ENCODE measurements at places on chromosomes 16 and 17.

DNA sequence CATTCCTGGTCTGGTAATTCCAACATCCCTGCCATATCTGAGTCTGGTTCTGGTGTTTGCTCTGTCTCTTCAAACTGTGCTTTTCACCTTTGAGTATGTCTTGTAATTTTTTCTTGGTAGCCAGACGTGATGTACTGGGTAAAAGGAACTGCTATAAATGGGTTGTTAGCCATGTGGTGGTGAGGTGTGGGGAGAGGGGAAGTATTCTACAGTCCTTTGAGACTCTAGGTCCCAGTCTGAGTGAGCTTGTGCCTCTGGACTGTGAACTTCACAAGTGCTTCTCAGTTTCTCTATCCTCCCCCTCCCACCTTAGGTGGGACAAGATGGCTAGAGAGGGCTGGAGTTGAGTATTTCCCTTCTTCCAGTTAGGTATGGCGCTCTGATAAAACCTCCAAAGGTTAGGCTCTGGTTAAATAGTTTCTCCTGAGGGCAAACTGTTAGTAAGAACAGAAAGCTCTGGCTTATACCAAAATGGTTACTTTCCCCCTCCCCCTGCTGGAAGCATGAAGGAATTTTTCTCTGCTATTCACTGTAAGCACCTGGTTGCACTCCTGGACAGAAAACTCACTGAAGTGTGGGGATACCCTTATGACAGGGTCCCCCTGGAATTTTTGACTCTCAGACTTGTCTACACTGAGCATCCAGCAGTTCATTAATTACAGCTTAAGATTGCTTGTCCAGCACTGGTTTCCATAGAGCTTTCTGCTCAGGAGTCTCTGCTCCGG, 87.8 kb downstream of the MARCHF10 start:
- DNase-seq, result no peak

GRCh38 chr16:783404-784161, 4.6 kb downstream of the RPUSD1 start:
- DNase-seq, result no peak

DNA sequence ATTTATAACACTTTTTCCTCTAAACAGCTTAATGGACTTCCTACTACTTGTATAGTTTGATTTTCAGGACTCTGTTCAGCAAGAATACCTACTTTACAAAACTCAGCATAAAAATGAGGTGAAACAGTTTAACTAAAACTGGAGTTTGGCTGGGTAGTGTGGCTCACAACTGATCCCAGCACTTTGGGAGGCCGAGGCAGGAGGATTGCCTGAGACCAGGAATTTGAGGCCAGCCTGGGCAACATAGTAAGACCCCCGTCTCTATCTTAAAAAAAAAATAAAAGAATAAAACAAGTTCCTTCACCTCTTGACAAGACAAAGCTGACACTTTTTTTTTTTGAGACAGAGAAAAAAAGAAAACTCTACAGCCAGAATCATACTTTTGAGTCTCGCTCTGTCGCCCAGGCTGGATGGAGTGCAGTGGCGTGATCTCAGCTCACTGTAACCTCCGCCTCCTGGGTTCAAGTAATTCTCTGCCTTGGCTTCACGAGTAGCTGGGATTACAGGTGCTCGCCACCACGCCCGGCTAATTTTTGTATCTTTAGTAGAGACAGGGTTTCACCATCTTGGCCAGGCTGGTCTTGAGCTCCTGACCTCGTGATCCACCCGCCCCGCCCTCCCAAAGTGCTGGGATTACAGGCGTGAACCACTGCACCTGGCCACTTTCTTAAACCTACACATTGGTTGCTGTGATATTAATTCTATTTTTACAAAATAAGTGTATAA, 2.6 kb downstream of the PDF start:
- no peak for DNase-seq

DNA sequence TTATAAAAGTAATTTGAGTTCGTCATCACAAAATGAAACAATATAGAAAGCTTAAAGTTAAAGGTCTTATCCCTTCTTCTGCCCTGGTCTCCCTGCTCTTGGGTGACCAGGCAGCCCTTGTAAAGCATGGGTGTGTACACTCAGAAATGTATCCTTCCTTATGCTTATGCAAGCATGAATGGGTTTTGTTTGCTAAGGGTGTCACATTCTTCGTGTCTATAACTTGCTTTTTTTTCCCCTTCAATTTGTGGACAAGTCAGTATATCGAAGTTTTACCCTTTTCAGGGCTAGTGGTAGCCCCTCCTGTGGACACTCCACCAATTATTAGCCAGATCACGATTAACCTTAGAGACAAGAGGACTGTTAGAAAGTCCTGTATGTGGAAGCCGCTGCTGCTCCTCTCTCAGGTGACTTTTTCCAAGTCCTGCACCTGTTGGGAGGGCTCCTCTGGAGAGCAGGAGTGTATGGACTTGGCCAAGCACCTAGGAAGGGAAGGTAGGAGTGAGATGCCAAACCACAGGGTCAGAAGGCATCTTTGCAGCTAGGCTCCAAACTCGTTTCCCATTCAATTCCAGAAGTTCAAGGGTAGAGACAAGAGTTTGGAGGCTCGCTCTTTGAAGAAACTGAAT, 50.9 kb downstream of the LDHD start:
- DNase-seq, result no peak

DNA sequence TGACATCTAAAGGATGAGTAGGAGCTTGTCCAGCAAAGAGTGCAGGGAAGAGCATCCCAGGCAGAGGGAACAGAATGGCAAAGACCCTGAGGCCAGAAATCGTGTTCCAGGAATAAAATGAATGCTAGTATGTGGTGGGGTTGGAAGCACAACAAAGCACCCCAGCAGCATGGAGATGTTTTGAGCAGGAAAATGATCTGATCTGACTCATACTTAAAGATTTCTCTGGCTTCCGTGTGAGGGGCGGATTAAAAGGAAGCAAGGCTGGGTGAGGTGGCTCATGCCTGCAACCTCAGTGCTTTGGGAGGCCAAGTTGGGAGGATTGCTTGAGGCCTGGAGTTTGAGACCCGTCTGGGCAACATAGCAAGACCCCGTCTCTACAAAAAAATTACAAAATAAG, 2.3 kb downstream of the SLC5A11 start:
- no peak for DNase-seq

DNA sequence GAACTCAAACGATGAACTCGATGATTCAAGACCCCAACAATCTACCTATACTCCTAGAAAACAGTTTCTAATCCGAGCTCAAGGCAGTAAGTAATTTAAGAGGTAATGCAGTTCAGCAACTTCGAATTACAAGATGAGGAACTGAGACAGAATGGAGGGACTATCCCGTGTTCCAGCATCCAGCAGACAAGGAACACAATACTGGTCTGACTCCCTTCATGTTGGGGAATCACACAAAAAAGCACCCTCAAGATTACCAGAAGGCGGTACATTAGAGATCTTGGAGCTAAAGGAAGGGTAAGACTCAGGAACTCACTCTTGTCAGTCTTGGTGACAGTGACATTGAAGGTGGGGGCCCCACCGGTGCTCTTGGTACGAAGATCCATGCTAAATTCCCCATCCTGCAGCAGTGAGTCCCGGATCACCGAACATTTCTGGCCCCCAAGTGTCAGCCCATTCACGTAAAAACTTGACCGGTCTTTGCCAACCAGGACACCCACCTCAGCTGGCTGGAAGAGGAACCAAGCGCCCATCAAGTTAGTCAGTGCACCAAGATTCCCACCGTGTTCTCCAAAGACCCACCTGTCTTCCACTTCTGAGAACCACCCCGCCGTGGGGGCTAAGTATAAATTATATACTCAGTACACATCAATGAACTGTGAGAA, 1.9 kb downstream of the PFN1 start:
- no peak for DNase-seq

GRCh38 chr16:89584768-89585549, 9.4 kb downstream of the CPNE7 start:
- no peak for DNase-seq

GRCh38 chr17:19374136-19374535, 4.2 kb upstream of the MAPK7 start:
- DNase-seq, result no peak

- DNase-seq, result no peak
Measured at GRCh38 chr17:14227052-14227451, 9.6 kb downstream of the CDRT15 start.

- DNase-seq, result no peak
Measured at GRCh38 chr17:15109608-15110007, 155.5 kb downstream of the PMP22 start.

DNA sequence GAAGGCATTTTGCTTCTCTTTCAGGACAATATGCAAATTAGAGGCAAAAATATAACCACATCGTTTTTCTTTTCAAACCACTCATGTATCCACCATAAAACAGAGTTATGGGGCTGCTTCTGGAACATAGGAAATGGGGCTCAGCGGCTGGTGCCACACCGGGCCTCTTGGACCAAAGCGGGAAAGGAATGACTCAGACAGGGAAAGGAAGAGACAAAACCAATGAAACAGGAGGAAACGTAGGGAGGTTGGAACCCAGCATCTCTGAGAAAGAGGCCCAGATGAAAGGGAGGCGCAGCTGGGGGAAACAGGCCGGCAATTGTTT, 28.5 kb downstream of the CUEDC1 start:
- no peak for DNase-seq

GRCh38 chr17:50188531-50188920, 12.9 kb downstream of the COL1A1 start:
- DNase-seq, result no peak

DNA sequence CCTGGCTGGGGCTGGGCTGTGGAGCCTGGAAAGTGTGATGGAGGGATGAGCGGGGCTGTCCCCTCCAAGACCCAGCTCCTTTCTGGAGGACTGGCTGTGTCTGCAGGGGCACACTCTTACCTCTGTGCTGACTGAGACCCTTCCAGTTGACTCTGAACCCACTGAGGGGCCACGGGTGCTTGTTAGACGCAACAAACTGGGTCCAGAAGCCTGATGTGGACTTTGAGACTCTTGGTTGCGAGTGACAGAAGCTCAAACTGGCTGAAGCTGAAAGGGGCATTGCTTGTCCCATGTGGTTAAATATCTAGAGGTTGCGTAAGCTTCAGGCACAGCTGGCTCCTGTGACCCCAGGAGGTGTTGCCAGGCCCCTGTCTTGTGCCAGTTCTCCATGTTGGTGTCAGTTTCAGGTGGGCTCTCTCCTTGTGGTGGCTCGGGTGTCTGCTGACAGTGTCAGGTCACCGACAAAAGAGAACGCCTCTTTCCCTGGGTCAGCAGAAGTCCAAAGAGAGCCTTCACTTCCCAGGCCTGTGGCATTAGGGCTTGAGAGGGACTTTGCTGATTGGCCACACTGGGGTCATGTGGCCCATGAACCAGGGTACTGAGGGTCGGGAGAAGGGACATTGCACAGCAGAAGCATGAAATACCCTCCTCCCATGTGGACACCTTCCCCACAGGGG, 16.7 kb downstream of the ADCY7 start:
- no peak for DNase-seq

- no peak for DNase-seq
Measured at GRCh38 chr17:33639103-33639880, 346.2 kb upstream of the ASIC2 start.

DNA sequence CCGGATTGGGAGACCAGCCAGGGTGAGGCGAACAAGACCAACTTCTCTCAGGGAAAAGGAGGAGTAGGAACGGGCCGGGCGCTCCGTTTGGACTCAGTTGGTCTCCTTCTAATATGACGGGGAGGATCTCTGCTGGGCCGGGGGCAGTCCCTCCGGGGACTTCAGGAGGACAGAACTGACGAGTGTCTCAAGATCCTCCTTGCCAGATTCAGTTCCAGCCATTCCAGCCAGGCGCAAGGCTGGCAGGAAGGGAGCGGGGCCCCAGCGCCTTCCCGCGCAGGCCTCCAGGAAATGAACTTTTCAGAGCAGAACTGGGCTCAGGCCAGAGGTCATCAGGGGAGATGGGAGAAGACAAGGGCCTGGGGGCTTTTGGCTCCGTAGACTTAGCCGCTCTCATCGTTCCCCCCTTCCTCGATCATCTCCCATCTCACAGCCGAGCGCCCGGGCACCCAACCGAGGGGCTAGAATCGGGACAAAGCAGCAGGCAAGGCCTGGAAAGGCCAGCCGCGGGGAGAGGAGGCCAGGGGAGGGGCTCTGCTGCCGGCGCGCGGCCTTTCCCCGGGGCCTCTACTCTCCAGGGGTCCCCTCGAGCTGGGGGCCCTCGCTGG, 1.6 kb downstream of the ZNF423 start:
- no peak for DNase-seq

DNA sequence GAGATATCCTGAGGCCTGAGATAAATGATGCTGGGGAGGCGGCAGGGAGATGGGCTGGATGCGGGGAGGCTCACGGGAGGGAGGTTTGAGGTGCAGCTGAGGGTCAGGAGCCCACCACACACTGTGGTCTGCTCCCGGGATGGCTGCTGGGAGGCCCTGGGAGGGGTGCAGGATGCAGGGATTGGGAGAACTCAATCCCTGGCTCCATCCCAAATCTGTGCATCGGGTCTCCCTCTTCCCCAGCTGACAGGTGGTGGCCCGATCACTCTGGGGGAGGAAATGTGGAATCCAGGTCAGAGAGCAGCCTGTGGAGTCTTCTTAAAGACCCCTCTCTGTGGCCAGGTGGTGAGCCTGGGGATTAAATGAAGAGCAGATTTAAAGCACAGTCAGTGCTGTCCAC, 12.0 kb downstream of the PHB1 start:
- no peak for DNase-seq

DNA sequence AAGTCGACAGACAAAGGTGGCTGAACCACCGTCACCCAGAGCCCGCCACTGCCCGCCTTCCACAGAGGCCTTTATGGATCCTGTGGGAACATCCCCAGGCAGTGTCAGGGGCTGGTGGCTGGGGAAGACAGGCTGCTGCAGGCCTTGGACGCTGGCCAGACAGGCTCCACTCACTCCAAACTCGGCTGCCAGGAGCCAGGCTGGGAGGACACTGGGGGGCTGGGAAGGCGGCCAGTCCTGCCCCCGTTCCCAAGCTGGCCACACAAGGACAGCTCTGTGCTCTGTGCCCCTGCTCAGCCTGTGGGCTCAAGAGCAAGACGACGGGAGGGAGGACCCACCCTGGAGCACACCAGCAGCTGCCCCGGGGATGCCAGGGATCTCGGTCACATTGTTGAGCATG, 7.6 kb upstream of the LCAT start:
- no peak for DNase-seq

GRCh38 chr16:75257886-75258806, 6.7 kb upstream of the BCAR1 start:
- no peak for DNase-seq

DNA sequence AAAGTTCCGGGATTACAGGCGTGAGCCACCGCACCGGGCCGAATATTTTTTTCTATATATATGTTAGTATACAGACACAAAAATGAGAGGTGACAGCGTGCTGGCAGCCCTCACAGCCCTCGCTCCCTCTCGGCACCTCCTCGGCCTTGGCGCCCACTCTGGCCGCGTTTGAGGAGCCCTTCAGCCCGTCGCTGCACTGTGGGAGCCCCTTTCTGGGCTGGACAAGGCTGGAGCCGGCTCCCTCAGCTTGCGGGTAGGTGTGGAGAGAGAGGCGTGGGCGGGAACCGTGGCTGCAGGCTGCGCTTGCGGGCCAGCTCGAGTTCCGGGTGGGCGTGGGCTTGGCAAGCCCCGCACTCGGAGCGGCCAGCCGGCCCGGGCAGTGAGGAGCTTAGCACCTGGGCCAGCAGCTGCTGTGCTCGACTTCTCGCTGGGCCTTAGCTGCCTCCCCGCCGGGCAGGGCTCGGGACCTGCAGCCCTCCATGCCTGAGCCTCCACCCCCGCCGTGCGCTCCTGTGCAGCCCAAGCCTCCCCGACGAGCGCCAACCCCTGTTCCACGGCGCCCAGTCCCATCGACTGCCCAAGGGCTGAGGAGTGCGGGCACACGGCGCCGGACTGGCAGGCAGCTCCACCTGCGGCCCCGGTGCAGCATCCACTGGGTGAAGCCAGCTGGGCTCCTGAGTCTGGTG, 1.9 kb upstream of the DPEP3 start:
- no peak for DNase-seq
